Stimulated activated CD4-positive, alpha-beta T cell treated with anti-CD3 and anti-CD28 coated beads, TNF-alpha, amount 100 ng/mL, for 24 hours (primary cell): ENCODE measurements at places on chromosomes 6 and 20.

DNA sequence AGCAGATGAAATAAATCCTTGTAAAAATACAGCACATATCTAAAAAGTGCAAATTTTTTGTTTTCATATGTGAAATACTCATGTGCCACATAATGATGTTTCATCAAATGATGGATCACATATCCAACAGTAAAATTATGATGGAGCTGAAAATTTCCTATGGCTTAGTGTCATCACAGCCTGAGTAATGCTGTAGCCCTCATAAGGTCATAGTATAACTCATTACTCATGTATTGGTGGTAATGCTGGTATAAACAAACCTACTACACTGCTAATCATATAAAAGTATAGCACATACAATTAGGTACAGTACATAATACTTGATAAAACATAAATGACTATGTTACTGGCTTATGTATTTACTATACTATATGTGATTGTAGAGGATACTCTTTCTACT lies 12.9 kb downstream of the TSPYL1 start:
- no peak for DNase-seq

DNA sequence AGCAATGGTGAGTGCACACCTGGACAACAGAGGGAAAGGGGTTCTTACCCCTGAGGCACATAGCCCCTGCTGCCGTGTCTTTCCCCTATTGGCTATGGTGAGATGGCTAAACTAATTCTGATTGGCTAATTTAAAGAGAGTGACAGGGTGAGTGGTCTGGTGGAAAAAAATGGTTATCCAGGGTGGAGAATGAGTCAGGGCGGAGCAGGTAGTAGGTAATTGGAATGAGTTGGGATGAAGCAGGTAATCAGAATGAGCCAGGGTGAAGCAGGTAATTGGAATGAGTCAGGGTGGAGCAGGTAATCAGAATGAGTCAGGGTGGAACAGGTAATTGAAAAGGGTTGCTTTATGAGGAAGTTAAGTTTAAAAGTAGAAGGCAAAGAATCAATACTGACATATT lies 200.3 kb downstream of the EYA4 start:
- DNase-seq: no peak

- no peak for DNase-seq
These were observed 102.8 kb upstream of the SGK1 start for GRCh38 chr6:134420614-134421181.

DNA sequence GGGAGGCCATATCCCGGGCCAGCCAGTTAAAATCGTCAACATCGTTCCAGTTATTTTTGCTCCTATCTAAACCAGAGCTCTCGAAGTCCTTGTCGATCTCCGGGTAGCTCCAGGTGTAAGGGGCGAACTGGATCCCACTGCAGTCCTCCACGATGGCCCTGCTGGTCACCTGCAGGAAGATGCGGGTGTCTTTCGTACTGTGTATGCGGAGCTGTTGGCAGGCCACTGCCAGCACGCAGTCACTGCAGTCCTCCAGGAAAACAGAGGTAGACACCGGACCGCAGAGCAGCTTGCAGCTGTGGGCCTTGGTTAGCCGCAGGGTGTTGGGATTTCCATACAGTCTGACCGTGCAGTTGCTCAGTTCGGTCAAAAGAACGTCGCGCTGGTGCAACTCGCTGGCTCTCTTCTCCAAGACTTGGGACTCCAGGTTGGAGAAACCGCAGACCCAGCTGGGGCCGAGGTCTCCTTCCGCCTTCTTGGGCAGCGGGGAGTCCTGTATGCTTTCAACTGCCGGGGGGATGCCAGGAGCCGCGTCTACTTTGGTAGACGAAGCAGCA lies 742 bp downstream of the TBCC start:
- DNase-seq: no peak

DNA sequence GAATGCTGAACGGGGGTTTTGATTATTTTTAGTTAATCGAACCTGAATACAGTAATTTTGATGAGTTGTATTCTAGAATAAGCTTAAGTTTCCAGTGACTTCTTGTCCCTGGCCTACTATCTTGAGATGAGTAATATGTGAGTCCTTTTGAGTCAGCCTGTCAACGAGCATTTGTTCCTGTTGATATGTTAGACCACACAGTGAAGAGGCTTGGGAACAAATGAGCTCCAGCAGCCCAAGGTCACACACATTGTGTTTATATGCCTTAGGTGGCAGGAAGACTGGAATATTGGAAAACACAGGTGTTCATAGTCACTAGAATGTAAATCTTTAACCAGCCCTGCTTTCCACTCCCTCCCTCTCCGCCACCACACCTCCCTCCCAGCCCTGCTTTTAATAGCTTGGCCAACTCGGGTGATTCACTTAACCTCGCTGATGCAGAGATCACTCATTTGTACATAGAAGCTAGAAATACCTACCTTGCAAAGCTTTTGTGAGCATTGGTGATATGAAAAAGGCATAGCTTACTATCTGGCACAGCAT lies 9.1 kb downstream of the SMPDL3A start:
- no peak for DNase-seq

DNA sequence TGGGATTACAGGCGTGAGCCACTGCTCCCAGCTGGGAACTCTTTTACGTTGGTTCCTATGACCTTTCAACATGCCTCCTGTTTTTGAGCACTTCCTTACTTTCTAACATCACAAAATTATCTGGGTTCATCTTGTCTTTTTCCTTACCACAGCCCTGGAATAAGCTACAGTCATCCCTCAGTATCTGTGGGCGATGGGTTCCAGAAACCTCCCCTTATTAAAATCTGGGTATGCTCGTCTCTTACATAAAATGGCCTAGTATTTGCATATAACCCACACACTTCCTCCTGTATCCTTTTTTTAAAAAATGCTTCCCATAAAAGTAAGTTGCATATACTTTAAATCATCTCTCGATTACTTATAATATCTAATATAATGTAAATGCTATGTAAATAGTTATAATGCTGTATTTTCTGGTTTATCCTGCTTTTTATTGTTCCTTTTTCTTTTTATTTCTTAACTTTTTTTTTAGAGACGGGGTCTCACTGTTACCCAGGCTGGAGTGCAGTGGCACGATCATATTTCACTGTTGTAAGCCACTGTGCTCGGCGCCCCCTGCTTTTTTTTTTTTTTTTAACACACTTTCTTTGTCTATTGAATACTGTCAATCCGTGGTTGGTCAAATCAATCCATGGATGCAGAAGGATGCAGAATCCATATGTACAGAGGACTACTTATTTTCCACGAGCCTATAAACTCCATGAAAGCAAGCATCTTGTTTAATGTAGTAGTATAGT lies 9.2 kb downstream of the RPF2 start:
- DNase-seq: no peak

GRCh38 chr20:31523361-31524283 lies 9.4 kb downstream of the HM13 start:
- DNase-seq: no peak

DNA sequence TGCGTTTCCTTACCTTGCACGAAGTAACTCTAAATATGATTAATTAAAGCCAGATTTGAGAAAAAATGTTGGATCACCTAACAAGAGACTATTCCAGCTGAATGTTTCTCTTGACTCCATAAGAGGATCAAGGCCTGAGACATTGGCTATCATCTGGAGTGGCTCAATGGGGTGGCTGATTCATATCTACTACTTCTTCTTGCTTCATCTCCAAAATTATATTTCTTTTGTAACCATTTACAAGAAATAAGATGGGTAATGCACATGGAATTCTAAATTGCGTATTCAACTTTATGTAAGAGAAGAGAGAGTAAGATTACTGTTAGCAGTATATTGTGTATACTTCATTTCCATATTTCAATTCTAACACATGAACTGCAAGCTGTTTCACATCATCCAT lies 819.0 kb upstream of the EYS start:
- DNase-seq: no peak

GRCh38 chr6:52328303-52328662 lies 33.7 kb upstream of the PAQR8 start:
- no peak for DNase-seq

GRCh38 chr6:42128460-42129359 lies 13.7 kb downstream of the C6orf132 start:
- no peak for DNase-seq

DNA sequence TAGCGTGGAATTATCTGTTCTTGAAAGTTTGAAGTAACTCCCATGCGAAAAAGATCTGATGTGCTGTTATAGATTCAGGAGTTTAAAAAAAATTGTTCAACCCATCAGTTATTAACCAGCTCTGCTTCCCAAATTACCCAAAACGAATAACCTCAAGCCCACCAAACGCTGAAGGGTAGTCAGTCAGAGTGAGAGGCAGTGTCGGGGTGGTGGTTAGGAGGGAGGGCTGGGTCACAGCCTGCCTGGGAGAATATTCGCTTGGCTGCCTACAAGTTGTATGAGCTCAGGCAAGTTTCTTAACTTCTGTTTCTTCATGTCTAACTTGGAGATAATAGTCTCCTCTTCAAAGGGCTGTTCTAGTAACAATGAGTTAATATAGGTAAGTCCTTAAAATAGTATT lies 114.6 kb downstream of the JPH2 start:
- no peak for DNase-seq

GRCh38 chr6:11058406-11058805 lies 14.3 kb upstream of the ELOVL2 start:
- no peak for DNase-seq

GRCh38 chr6:79040083-79040482 lies 38.0 kb downstream of the PHIP start:
- DNase-seq: no peak

- no peak for DNase-seq
These were observed 67.3 kb downstream of the FAM229B start for GRCh38 chr6:112154711-112155110.

DNA sequence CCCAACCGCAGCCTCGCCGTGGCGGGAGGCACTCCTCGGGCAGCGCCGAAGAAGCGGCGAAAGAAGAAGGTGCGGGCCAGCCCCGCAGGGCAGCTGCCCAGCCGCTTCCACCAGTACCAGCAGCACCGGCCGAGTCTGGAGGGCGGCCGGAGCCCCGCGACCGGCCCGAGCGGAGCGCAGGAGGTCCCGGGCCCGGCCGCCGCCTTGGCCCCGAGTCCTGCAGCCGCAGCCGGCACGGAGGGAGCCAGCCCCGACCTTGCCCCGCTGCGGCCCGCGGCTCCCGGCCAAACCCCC lies 525 bp downstream of the PNRC1 start:
- DNase-seq: no peak

DNA sequence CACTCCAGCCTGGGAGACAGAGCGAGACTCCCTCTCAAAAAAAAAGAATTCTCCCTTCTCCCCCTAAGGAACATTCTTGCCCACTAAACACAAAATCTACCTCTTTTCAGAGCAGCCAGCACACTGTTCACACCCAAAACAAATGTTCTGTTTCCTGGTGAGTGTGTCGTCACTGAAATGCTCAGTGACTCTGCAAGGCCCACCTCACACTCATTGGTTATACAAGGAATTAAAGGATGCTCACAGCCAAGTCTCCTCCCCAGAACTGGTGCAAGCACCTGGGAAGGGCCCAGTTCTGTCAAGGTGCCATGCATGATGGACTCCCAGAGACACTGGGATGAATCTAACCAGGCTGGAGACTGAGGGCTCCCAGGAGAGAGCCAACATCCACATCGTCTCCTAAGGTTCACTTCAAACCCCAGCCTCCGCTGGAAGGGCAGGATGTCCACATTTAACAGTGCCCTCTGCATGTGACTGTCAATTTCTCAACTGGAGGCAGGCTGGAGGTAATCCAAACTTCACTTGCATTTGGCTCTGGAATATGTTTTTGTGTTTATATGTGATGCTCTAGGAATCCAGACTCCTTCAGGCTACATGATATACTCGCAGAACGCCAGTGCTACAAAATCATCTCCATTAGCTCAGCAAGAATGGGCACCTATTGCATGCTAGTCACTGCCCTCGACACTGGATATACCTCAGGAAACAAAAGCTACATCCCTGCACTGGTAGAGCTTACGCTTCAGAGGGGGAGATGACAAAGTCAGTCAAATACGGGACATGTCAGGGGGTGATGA lies 7.1 kb downstream of the RRBP1 start:
- no peak for DNase-seq

DNA sequence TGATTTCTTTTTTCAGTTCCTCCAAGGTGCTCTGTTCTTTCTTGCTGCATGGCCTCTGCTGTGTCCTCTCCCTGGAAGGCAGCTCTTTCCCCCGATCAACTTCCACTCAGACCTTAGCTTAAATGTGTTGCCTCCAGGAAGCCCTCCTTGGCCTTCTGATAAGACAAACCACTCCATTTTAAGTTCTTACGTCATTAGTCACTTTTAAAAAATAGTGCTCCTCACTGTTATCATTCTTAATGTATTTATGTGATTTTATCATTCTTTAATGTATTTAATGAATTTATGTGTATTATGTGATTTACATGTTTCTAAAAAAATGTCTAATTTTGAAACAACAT lies 12.2 kb upstream of the MANBAL start:
- DNase-seq: no peak

GRCh38 chr6:21393441-21394165 lies 199.9 kb upstream of the SOX4 start:
- no peak for DNase-seq

DNA sequence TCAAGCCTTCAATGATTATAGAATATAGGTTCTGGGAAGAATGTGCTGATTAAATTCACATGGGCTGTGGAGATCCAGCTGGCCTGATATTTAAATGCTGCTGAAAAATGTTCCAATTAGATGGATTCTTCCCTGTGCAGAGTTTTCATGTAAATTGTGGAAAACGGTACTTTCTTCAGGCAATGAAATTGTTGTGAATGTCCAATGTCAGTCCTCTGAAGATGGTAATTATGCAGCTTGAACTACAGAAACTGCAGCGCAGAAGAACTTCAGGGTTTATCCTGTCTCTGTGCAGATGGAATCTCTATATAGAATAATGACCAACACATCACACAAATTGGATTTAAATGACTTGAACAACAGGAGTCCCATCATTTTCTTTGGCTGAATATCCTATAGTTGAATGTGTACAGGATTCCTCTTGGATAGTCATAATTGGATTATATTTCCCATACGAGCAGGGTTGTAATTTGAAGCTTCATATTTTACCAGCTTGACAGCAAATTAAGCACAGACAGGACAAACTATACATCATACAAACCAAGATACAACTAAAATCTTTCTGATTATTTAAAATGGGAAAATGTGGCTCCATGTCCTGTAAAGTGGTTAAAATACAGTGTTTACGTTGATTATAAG lies 82.3 kb downstream of the CAP2 start:
- no peak for DNase-seq

DNA sequence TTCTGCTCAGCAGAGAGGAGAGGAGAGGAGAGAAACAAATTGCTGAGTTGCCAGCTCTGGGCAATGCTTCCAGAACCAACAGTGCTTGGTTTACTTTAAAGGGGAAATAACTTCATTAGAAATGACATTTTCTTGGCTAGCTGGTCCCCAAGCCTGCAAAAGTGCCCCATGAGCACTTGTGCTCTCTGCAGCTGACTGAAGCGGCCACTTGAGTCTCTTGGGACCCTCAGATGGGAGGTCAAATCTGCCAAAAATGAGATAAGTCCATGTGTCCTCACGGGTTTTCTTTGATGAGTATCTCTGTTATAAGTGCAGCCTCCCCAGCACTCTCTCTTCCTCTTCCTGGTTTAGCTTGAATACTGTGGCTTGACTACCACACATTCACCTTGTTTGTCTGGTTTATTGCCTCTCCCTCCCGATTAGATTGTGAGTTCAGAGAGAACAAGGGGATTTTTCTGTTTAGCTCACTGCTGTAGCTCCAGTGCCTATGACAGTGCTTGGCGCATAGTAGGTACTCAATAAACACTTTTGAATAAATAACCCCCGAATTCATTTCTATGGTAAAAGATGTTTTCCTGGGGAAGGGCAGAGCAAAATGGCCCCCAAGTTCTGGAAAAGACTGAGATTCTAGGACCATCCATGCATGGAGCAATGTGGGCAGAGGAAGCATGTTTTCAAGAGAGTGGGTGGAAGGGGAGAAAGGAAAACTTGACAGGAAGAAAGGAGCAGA lies 7.0 kb upstream of the RIN2 start:
- no peak for DNase-seq

- no peak for DNase-seq
These were observed 26.7 kb downstream of the DIDO1 start for GRCh38 chr20:62899633-62900051.
